ENCODE measurements at places on chromosomes 1 and 21.

DNA sequence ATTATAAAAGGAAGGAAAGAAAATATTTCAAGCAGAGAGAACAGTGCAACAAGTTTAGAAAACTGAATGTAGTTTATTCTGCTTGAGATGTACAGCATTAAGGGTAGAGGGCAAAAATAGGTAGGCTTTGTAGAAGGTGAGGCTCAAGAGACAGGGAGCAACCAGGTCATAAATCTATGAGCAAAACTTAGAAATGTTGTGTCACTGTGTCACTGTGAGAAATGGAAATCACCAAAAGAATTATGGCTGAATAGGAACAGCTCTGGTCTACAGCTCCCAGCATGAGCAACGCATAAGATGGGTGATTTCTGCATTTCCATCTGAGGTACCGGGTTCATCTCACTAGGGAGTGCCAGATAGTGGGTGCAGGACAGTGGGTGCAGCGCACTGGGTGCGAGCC lies 53.6 kb downstream of the TNFSF4 start:
- DNase-seq: no peak

DNA sequence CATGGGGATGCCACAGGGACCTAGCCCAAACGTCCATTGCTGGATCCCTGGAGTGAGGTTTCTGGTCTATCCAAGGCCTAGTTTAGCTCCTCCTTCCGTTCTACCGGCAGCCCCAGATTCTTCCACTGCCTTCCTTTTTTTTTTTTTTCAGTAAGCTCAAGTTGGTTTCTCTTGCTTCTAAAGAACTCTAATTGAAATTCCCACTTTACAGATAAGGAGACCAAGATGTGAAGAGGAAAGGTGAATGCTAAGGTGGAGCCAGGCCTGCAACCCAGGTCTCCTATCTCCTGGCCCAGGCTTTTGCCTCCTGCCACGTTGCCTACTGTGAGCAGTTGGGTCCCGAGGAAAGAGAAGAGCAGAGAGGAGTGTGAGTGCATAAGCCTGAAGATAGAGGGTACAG lies 31.5 kb upstream of the CLIC4 start:
- DNase-seq: no peak

DNA sequence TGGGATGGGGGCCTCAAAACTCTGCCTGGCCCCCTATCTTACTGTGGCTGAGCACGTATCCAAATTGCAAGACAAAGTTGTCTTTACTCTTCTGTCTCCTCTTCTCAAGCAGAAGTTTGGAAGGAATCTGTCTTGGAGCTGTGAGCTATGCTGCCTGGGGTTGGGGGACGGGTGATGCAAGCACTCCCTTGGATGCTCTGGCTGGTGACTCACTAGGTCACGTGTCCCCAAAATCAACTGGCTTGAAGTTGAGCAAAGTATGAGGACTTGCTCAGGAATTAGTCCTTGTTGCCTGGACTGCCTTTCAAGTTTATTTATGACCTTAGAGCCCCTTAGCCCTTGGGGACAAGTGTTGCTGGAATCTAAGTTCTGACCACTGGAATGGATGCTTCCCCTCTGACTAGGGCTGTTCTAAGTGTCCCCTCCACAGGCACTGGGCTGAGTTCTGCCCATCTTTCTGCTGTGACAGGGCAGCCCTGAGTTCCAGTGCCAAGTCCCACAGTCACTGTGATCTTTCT lies 269.5 kb downstream of the HHAT start:
- DNase-seq: peak; percentile 30

DNA sequence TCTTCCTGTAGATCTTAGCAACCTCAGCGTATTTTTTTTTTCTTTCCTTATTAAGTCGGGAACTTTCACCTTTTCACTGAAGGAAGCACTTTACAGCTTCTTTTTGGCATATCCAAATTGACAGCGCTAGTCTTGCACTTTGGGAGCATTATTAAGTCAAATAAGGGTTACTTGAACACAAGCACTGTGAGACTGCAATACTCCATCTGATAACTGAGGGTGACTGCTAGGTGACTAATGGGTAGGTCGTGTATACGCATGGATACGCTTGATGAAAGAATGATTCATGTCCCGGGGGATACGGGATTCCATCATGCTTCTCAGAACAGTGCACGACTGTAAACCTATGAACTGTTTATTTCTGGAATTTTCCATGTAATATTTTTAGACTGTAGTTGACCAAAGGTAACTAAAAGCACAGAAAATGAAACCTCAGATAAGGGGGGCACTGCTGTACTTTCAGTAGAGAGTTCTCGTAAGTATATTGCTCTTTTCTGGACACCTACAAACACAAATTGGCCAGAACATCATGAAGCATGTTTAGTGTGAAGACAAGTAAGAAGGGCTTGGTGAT lies 364.7 kb downstream of the SMYD3 start:
- no peak for DNase-seq

- no peak for DNase-seq
Observed at GRCh38 chr1:50418600-50419109, 4.6 kb downstream of the DMRTA2 start.

GRCh38 chr1:63463248-63463647 lies 59.8 kb downstream of the ITGB3BP start:
- DNase-seq: no peak

DNA sequence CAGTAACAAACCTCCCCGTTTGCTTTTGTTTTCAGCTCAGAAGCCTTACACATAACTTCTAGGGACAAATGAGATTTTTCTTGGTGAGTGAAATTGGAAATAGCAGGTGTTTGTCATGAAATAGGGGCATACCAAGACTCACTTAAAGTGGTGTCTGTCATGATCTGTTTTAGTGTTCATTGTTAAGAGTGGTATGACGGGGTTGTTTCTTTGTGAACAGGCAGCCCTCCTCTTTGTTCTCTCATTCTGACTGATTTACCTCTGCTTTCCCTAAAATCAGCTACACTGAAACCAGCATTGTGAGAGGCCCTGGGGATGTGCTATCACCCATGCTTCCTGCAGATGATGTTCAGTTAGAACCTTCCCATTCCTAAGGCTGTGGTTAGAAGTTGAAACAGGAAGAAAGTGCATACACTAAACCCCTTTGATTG lies 2.5 kb upstream of the ERO1B start:
- DNase-seq: no peak

DNA sequence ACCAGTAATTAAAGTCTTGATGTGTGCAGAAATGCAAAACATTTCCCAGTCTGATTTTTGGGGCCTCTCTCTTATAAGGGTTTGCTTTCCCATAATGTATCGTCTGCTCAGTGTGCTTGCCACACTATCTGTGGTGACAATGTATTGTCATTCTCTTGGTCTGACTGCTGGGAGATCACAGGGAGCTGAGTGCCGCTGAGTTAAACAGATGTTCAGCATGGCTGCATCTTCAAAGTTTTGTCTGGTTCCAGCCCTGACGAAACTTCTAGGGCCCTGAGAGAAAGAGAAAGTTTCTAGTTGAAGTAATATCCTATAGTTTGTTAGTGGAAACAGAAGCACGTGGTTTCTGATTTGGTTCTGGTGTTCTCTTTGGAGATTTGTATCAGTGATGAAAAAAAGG lies 42.6 kb downstream of the DNM3 start:
- DNase-seq: no peak

GRCh38 chr1:72557446-72558049 lies 275.2 kb upstream of the NEGR1 start:
- DNase-seq: peak; percentile 40

DNA sequence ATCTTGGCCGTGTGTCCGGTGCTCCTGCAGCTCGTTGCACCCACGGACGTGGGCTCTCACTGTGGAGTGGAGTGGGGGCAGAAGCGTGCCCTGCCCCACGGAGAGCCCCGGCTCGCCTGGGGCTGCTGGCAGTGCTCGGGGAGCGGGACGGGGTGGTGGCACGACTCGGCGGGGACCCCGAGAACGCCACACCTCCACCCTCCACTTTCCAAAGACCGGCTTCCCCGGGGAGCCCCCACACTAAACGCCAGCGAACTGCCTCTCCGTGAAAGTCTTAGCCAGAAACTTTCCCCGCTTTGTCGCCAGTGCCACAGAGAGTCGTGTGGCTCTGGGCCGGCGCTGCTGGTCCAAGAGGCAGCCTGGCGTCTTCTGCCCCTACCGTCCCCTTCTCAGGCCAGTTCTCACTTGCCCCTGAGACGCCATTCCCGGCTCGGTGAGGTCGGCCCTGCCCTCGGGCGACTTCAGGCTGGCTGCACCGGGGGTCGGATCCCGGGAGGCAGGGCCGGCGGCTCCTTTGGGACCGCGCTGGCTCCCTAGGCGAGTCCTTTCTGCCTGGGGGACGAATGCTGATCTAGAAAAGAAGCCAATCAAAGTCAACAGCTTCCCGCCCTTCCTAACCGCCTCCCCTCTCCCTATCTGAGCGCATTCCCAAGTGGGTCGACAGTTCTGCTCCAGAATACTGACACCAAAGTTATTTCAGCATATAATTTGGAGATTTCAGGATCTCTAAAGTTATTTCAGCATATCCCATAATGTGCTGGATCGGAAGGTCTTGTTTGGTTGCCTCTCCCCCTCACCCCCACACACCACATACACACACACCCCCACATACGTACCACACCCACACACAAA lies 2.6 kb upstream of the SAMD13 start:
- DNase-seq: peak; percentile 43

GRCh38 chr21:33308586-33309490 lies 15.9 kb upstream of the IFNAR1 start:
- DNase-seq: no peak

- no peak for DNase-seq
Observed at GRCh38 chr1:192811594-192812239, 2.9 kb downstream of the RGS2 start.

GRCh38 chr1:1461721-1462317 lies 9.7 kb upstream of the ATAD3B start:
- no peak for DNase-seq

GRCh38 chr1:11364170-11364569 lies 91.2 kb downstream of the UBIAD1 start:
- DNase-seq: peak; percentile 38

GRCh38 chr1:93079685-93080141 lies 630 bp downstream of the MTF2 start:
- DNase-seq: peak; percentile 5

- DNase-seq: peak; percentile 41
Observed at GRCh38 chr1:89791064-89791726, 29.6 kb upstream of the LRRC8D start.

DNA sequence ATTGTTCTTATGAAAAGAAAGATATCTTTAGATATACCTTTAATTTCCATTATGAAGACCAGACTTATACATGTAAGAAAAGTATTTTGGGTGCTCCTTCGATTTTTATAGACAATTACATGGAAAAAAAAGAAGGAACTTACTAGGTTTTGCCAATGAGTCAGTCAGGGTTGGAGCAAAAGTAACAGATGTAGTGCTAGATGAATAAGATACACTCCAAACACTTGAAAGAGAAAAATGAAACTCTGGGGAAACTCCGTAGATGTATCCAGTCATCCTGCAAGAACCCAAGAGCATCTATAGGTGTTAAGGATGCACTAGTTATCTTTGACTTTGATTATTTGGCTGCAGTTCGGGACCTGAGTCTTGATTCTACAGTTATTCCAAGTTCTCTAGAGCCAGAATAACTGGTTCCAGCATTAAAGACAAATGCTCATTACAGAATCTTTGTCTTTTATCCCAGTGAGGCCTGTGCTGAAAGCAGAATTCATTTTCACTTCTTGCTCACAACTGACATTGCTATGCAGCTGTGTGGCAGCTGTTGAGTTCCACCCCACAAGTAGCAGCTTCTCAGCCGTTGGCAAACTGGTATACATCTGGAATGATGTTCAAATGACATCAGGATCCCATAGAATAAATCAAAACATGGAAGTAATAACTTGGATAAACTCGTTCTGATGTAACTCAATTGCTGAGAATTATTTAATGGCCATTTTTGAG lies 326.1 kb downstream of the ASTN1 start:
- DNase-seq: no peak

DNA sequence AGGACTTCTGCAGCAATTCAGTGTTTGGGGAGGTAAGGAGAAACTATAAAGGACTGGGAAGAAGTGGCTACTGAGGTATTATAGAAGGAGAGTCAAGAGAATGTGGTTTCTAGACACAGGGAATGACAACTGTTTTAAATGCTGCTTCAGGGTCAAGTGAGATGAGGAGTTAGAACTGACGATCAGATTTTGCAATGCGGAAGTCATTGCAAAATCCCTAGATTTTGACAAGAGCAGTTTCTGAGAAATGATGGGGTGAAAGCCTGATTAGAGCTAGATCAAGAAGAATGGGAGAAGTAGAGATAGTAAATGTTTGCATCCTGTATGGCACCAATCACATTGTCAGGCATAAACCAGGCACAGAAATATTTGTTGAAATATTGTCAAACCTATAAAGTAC lies 4.7 kb upstream of the TSNAX start:
- DNase-seq: no peak

- DNase-seq: no peak
Observed at GRCh38 chr1:21164266-21164665, 12.4 kb downstream of the EIF4G3 start.

DNA sequence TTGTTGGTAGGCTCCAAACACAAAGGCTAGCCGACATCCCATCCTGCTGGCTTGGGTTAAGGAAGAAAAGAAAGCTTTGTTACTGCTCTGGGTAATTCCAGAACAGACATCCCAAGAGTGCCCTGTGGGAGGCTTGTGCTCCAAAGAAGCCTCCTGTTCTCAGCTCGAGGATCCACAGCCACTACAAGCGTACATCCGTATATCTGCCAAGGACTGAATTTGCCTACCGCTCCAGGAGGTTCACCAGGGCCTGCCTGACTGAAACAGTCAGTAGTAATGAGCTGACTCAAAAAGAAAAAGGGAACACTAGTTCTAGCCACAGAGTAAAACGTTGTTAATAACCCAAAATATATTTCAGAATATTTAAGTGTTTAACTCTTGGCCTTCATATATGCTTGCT lies 24.8 kb upstream of the MUTYH start:
- peak; percentile 95 for DNase-seq

GRCh38 chr1:15349133-15349532 lies 60.6 kb upstream of the EFHD2 start:
- DNase-seq: no peak

- no peak for DNase-seq
Observed at GRCh38 chr1:180674603-180675530, 43.0 kb downstream of the XPR1 start.

- DNase-seq: no peak
Observed at GRCh38 chr1:183585038-183585437, 5.2 kb downstream of the NCF2 start.

DNA sequence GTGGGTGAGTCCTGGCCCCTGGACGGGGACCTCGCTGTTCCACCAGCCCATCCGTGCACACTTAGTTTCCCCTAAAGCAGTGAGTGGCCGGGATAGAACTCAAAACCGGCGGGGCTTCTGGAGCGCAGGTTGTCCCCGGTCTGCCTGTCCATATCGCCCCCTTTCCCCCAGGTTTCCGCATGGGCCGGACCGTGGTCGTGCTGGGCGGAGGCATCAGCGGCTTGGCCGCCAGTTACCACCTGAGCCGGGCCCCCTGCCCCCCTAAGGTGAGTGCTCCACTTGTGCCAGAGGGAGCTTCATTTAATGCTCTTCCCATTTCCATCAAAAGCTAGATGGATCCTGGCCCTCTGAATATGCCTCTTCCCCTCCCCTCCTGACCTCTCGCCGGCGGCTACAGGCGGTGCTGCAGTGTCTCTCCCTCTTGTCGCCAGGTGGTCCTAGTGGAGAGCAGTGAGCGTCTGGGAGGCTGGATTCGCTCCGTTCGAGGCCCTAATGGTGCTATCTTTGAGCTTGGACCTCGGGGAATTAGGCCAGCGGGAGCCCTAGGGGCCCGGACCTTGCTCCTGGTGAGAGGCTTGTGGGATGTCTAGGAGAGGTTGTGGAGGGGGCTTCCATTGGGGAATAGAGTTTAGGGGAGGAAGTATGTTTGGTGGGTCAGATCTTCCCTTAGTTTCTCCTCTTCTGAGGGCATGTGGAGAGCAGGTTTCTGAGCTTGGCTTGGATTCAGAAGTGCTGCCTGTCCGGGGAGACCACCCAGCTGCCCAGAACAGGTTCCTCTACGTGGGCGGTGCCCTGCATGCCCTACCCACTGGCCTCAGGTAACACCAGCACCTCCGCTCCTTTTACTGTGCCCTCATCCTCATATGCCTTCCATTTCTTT lies 683 bp downstream of the PPOX start:
- DNase-seq: no peak
